HEK293T (cell line): ENCODE measurements at places on chromosomes 1 and 21.

GRCh38 chr1:203521074-203521794, 27.3 kb downstream of the OPTC start:
- no peak for DNase-seq

DNA sequence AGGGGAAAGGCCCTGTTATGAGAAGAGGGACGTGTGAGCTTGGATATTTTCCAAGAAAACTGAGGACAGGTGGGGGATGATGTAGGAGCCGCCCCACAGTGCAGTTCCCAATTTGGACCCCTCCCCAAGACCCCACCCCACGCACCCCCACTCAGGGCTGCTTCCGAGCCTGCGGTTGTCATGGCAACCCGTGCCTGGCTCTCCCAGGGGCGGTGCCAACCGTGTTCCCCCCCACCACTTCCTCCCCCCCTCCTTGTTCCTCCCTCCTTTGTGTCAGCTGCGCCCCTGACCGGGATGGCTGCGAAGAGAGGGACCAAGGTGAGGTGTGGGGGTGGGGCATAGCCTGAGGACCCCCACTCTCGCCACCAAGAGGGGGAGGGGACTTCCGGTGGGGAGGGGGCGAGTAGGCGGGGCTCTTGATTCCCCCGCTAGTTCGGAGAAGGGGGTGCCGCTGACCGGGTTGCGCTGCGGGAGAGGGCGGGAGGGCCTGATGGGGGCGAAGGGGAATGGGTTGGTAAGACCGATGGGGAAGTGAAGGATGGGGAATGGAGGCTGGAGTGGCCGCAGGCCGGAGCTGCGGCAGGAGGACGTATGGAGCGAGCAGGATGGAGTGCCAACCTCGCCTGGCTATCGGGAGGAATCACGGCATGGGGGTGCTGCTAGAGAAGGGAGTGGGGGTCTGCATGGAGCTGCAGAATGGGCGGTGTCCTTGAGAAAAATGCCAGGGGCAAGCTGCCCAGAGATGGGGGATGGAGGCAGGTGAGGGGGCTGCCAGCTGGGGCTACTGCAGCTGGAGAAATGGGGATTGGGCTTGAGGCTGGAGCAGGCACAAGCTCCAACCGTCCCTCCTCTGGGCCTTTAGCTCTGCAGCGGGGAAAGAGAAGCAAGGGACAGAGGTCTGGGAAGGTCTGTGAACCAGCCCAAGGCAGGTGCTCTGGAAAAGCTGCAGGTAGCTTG, 953 bp downstream of the TRIM46 start:
- DNase-seq, result no peak

DNA sequence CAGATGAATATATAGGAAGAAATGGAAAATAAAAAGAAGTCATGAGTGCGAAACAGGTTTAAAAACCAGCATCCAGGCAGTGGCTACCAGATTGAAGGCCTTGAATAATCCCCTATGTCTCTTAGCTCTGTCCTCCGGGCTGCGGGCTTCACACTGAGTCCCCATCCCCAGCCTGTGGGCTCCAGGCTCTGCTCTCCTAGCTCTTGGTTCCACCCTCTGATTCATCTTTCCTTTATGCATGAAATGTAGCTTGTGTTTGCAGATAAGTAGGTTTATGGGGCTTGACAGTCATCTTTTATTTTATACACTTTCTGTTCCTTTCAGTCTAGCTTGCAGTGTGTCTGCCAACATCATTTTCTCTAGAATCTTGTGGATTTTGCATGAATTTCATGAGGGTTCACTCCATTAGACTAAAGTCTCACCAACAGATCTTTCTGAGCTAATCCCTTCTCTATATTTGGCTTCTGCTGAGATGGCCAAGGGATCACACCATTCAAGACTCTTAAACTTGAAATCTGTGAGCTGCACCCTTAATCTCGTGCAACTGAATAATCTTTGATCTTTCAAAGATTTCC, 174.5 kb downstream of the PLPPR4 start:
- no peak for DNase-seq

DNA sequence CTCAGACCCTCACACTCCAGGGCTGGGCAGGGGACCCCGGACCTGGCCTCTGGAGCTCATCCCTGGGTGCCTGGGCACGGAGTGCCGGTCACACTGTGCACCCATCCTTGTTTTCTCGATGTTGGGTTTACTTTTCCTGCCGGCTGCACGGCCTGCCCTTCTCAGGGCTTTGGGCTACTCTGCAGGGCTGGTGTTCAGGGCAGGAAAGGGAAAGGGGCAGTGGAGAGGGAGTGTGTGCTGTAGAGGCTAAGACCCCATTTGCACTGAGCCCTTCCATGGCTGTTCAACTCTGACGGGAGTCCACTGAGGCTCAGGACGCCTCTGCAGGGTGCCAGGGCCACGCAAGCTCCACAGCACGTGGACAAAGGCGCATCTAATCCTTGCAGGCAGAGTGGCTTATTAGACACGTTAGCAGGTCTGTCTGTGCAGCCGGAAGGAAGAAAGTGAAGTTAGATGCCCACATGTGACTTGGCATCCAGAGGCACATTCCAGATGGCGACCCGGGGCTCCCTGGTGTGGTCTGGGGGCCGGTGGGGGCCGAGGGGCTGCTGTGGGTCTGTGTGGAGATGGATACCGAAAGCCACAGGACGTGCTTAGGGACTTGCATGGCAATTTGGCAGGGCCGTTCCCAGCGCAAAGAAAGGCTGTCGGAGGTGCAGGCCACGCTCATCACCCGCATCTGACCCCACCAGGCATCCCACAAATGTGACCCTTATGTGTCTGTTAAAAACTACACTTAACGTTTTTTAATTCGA, 33.6 kb downstream of the COL18A1 start:
- DNase-seq, result no peak

DNA sequence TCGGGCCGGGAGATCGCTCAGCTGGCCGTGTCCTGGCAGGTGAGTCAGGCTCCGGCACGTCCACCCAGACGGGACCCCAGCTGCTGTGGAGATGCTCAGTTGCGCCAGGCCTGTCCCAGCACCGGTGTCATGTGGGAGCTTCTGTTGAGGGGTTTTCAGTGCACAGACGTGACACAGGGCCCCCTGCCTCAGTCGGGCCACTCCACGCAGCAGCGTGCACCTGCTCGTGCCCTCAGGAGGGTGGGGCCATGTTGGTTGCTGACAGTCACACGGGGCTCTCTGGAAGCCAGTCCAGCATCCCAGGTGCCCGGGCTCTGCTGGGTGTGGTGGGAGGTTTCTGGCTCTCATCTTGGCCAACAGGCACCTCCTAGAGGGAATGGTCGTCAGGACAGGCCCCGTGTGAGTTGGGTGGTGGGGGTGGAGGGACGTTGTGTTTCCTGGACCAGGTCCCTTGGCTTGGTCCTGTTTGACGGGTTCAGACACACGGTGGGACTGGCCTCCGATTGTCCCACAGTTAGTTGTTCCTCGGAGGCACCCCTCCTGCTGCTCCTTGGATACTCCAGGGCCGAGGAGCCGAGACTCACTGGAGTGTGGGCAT, 19.2 kb downstream of the ATAD3B start:
- no peak for DNase-seq

- no peak for DNase-seq
These were observed 35.2 kb upstream of the MAB21L3 start for GRCh38 chr1:116075990-116076389.

DNA sequence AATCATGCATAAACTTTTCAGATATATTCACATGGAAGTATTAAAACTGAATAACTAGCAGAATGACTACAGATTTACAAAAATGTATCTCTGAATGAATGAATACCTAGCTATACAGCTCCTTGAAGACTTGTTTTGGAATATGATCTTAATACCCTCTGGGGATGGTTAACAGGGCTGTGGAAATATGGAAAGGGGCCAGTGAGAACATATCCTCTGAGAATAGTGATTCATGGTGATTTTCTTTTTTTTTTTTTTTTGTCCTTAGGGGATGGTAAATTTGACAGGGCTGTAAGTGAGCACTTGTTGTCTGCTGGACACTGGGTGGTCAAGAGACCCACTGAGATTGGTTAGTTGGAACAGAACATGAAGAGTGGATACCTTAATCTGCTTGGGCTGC, 80.7 kb upstream of the HP1BP3 start:
- DNase-seq, result no peak

GRCh38 chr1:156745881-156746280, 5.0 kb upstream of the MRPL24 start:
- DNase-seq, result no peak

- no peak for DNase-seq
These were observed 108.1 kb upstream of the HAO2 start for GRCh38 chr1:119260506-119260905.

DNA sequence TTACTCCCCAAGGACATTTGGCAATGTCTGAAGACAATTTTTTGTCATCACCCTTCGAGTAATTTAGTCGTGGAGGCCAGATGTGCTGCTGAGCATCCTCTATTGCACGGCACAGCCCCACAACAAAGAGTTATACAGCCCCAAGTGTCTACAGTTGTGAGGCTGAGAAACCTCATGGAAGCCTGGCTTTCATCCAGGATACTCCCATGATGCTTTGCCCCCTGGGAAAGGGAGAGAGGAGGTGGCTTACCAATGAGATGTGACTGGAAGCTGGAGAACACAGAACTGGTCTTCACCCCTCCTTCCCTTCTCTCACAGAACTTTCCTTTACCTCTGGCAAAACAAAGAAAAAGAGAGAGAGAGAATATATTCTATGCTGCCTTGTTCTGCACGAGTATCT, 150.9 kb upstream of the VAMP3 start:
- DNase-seq, result no peak

- DNase-seq, result no peak
These were observed 9.9 kb upstream of the ANKRD13C start for GRCh38 chr1:70364439-70364838.

DNA sequence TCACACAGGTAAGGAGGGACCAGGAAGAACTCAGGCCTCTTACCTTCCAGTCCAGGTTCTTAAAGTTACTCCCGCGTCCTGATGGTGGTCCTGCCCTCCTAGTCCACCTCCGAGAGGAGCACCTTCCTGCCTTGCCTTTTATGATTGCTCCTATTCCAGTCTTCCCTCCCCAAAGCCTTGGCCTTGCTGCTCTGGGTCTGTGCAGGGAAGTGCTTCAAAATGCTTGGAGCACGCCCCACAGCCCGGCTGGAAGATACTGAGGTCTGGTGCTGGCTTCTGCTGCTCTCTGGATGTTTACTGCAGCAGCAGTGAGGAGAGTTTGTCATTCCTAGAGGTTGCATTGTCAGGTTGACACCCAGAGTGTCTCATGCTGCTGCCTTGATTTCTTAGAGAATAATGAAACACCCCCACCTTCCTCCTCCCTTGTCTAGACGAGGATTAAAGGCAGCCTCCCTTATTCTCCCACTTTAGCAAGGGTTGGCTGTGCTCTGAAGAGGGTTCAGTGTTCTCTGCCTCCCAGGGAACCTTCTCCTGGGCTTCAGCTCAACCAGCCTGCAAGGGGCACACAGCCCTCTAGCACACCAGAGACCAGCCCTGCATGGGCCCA, 142.2 kb upstream of the CACNA1E start:
- no peak for DNase-seq

DNA sequence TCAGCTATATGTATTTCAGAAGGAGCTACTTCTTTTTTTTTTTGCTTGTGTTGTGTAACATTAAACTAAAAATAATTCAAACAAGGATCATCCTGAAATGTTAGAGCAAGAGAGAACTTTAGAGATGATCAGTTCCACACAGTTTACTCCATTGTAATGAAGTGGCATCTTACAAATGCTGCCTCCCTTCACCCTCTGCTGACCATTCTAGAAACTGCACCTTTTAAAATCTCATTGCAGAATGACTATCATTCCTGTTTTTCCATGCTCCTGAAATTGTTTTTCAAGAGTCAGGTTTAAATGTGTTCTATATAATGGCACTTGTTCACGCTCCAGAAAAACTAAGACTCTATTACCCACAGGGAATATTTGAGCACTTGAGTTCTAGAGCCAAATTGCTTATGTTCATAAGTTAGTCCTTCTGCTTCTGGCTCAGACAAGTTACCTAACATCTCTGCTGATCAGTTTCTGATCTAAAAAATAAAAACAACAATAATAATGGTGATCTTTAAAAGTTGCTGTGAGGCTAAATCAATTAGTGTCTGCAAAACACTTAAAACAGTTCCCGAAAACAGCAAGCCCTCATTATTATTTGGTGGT, 21.5 kb upstream of the SLC44A5 start:
- peak; percentile 68 for DNase-seq

DNA sequence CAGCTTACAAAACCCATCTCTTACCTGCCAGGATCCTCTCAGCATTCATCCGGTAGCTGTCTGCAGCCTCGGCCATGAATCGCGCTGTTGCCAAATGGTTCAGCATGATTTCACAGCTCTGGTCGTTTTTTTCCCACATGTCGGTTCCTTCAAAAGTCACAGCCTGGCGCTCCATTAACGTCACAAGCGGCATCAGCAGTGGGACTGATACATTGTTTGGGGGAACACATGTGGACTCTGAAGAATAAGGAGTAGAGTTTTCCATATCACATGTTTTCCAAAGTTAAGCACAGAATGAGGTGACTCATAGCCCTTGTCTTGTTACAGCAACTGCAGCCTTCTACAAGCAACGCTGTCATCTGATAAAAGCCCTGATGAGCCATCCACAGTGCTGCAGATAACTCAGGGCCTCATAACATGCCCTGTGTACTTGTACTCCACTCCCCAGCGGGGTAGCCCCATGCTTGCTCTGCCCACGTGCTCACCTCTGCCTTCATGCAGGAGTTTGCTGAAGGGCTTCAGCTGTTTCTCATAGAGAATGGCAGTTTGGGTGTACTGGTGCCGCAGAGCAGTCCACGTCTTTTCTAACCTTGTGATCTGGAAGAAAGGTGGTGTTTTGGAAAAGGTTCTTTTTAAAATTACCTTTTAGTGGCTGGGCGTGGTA, 114.2 kb downstream of the BCAR3 start:
- no peak for DNase-seq

- DNase-seq, result no peak
These were observed 96.0 kb downstream of the IGSF21 start for GRCh38 chr1:18203645-18204044.

DNA sequence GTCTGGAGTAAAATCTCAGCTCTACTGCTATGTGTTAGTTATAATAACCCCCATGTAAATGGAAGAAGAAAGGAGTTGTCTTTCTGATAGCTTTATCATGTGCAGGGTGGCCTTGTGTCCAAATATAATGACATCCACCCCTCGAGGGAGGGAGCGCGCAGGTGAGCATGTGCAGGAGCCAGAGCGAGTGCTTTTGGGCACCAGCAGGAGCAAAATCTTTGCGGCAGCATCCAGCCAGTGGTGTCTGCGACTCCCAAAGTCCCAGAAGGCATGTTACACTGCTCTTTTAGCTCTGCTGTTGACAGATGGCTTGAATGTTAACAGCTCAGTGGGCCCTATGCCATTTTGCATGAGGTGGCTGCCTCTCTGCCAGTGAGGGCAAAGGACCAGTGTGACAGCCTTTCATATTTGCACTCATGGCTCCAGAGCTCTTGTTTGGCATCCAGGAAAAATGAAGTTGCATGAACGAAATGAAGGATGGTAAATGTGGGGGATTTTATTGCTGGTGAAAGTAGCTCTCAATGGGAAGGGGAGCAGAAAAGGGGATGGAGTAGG, 146.7 kb downstream of the HMCN1 start:
- no peak for DNase-seq

GRCh38 chr1:7738044-7738443, 33.1 kb upstream of the VAMP3 start:
- no peak for DNase-seq

GRCh38 chr1:178484698-178485225, 12.0 kb downstream of the CLEC20A start:
- DNase-seq, result no peak
